OCI-LY7 (cell line): ENCODE measurements at places on chromosomes 5 and 9. TPM values are rescaled to one million over a fixed set of nuclear protein-coding genes. Genes with fewer than 3 reads are reported as not detected.

RMRP gene
- total RNA-seq = 4,033 and 12,624 TPM in 2 replicates

AK1 gene
- 21.6 and 22.6 TPM in 2 replicates for total RNA-seq

MAMDC2 gene
- total RNA-seq = not detected in 2 replicates

WDR70 gene
- 35.4 and 37.8 TPM in 2 replicates for total RNA-seq

ARL14EPL gene
- total RNA-seq = not detected in 2 replicates

SPAG8 gene
- total RNA-seq = 3.6 and 5.1 TPM in 2 replicates

IGIP gene
- 4.9 and 5.5 TPM in 2 replicates for total RNA-seq

CAPSL gene
- total RNA-seq = not detected in 2 replicates
